Neural cell (in vitro differentiated cells): ENCODE measurements at places on chromosomes 16 and 17. TPM values are rescaled to one million over a fixed set of nuclear protein-coding genes. Genes with fewer than 3 reads are reported as not detected.

Gene NOL3
- polyA plus RNA-seq, result 8.4 and 17.0 TPM in 2 replicates

Gene C17orf100
- 10.3 and 12.4 TPM in 2 replicates for polyA plus RNA-seq

Gene CHD9
- 56.1 and 69.3 TPM in 2 replicates for polyA plus RNA-seq

Gene CHST6
- 0.02 TPM in 1 of 2 replicates, not detected in the other for polyA plus RNA-seq

Gene MT1E
- polyA plus RNA-seq, result not detected in 2 replicates

Gene PTGES3L
- 5.8 and 7.8 TPM in 2 replicates for polyA plus RNA-seq

Gene CHRNB1
- polyA plus RNA-seq, result 17.9 and 18.2 TPM in 2 replicates

Gene CCT6B
- polyA plus RNA-seq, result 0.84 and 2.1 TPM in 2 replicates
